ENCODE measurements at places on chromosomes 6 and 20.

DNA sequence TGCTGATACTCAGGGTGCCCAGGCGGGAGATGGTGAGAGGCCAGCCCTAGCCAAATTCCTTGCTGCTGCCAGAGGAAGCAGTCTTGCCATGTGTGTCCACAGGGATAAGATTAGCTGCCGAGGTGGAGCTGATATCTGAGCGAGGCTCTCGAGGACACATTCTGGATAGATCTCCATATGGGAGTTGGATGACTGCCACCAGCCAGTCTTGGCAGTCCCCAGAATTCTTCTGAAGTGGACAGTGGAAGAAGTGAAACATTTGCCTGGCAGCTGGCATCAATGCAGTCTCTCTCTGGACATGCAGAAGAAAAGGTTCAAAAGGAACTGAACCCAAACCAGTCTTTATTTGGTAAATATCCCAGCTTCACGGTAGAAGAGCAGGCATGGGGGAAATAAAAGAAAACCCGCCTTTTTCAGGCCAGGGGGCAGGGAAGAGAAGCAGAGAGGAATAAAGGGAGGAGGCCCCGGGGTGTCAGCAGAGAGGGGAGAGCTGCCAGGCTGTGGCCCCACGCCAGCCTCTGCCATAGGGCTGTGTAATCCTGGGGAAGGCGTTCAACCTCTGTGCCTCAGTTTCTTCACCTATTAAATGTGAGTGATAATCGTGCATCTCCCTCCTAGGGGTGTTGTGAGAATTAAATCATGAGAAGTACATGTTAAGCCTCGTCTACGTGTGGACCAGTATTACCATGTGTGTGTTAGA, 3.7 kb upstream of the FUCA2 start:
- peak; percentile 89 for DNase-seq

- DNase-seq: no peak
Measured at GRCh38 chr20:2283706-2284423, 11.9 kb upstream of the TGM3 start.

- no peak for DNase-seq
Measured at GRCh38 chr6:91694016-91694654, 1107.3 kb upstream of the MAP3K7 start.

DNA sequence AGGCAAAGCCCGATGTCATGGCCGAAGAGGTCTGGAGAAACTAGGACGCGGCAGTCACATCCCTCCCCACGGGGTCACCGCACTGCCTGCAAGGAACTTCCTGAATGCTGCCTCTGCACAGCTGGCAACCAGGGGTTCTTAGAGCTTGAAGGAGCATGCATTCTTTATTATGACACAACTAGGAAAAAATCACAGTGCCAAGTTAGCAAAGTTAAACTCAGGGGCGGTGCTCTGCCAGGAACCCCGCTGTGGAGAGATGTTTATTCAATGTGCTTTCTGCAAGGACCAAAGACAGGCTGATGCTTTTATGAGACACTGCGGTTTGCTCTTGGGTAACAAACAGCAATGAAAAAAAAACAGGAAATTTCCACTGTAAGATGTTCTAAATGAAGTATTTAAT, 287.3 kb upstream of the FOXQ1 start:
- no peak for DNase-seq

- DNase-seq: no peak
Measured at GRCh38 chr6:42066156-42066675, 15.9 kb downstream of the TAF8 start.

DNA sequence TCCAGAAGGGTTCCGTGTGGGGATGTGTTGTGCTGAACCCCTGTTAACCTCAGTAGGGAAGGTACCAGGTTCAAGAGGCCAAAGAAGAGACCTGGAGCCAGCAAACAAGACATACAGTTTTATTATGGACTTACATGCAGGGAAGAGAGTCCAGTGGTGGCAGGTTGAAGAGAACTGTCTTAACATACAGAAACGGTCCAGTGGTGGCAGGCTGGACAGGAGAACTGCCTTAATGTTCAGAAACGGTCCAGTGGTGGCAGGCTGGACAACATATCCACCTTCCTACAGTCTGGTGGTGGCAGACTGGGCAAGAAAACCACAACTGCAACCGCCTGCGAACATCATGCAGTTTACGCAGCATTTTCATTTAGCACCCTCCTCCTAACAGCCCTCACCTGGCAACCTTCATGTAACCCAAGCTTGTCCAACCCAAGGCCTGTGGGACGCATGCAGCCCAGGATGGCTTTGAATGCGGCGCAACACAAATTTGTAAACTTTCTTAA, 75.9 kb downstream of the PHACTR3 start:
- no peak for DNase-seq

GRCh38 chr6:28523241-28523622, 2.4 kb upstream of the GPX5 start:
- DNase-seq: no peak

DNA sequence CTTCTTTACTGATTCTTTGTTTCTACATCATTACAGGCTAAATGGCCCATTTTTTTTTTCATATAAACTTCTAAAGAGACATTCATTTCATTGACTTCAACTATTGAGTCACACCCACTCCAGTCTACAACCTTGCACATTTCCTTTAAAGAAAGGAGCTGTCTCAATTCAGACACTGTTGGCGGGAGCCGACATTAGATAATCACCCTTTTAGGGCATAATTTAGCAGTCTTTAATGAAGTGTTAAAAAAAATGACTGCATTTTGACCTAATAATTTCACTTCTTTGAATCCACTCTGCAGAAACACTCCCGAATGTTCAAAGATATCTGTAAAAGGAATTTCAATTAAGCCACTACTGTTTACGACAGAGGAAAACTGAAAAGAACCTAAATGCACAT, 1.5 kb downstream of the EPM2A start:
- no peak for DNase-seq
